ENCODE measurements at places on chromosomes 7 and 10.

- DNase-seq, result no peak
These were observed 95.2 kb downstream of the VIPR2 start for GRCh38 chr7:159049266-159050025.

GRCh38 chr10:48763403-48763965 is 78.8 kb downstream of the WDFY4 start:
- no peak for DNase-seq

- no peak for DNase-seq
These were observed 43.8 kb upstream of the RABGEF1 start for GRCh38 chr7:66696774-66697191.

- no peak for DNase-seq
These were observed 19.5 kb downstream of the HYAL4 start for GRCh38 chr7:123864436-123864835.

- DNase-seq, result no peak
These were observed 14.1 kb downstream of the ST7 start for GRCh38 chr7:116967254-116967922.

DNA sequence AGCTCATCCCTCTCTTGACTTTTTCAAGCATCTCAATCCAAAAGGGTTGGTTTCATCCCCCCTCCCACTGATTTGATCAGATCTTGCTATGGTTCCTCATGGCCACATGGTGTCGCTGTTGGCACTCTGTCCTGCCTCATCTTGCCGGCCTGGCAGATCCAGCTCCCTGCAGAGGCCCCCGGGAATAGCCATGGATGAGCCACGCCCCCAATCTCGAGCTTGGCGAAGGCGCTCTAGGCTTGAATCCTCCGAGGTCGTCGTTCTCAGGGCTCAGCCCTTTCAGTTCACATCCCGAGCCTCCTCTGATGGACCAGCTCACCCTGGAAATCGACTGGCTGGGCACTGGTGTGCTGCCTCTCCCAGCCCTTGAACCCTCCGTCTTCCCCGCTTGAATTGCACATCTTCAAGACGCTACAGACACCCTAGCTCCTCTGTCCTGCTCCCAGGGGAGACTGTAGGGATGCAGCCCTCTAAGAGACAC is 628.7 kb downstream of the TYW1 start:
- peak; percentile 75 for DNase-seq

- no peak for DNase-seq
These were observed 751.6 kb downstream of the GRID1 start for GRCh38 chr10:85614981-85615380.

DNA sequence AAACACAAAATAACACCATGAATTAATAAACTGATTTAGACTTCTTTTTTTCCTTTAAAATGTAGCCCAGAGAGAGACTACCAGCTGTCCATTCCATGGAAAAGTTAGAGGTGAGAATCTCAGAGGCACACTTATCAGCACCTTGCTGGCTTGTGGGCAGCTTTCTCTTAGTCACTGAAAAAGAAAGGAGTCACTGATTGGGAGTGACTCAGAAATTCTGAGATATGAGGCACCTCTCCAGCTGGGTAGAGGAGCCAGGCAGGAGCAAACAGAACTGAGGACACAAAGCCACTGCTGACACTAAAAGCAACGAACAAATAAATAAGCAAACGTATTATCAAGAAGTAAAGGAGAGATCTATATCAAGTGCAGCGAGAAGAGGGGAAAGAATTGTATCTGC is 310.6 kb downstream of the PARD3 start:
- DNase-seq, result no peak

- no peak for DNase-seq
These were observed 12.4 kb downstream of the GDF2 start for GRCh38 chr10:47334466-47335295.

- no peak for DNase-seq
These were observed 8.2 kb downstream of the LFNG start for GRCh38 chr7:2527505-2528467.

GRCh38 chr10:14397066-14397465 is 66.3 kb upstream of the FRMD4A start:
- peak; percentile 29 for DNase-seq

DNA sequence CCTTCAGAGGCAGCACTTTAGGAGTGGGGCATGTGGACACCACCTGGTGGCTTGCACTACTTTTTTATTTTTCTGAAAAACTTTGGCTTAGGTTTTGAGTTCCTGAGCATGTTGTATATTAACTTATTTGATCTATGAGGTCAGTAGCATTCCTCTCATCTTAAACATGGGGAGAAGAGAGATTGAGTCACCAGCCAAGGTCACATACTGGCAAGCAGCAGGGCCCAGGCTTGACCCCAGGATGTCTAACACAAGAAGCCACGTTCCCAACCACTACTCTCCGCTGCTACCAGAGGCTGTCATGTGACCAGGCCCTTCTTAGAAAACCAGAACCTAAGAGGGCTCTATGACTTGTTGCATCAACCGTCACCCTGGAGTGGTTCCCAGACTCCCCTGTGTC is 210.3 kb upstream of the GPR26 start:
- DNase-seq, result no peak

GRCh38 chr7:69959789-69960499 is 361.7 kb downstream of the AUTS2 start:
- DNase-seq, result no peak

DNA sequence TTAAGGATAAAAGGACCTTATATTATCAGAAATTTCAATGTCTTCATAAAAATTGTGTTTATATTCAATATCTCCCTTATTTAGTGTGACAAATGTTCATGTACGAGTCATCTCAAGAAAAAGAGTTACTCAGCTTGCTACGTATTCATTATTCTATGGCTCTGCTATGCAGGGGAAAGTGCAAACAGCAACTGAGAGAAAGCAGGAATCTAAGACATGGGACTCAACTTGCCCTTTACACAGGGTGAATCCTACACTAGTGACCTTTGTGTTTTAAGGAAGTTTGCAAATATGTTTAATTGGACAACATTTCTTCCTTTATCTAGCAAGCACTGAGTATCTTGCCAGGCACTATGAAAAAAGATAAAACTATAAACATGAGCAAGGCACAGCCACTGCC is 104.7 kb downstream of the NPSR1 start:
- DNase-seq, result no peak

DNA sequence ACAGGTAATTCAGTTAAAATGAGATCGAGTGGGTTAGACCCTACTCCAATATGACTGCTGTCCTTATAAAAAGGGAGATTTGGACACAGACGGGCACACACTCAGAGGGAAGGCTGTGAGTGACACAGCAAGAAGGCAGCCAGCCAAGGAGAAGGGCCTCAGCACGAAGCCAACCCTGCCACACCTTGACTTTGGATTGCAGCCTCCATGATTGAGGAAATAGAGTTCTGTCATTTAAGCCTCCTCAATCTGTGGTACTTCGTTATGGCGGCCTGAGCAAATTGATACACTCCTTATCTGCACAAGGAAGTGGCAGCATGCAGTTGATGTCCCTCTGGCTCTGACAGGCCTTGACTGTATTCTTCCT is 43.8 kb downstream of the SH2D4B start:
- no peak for DNase-seq

DNA sequence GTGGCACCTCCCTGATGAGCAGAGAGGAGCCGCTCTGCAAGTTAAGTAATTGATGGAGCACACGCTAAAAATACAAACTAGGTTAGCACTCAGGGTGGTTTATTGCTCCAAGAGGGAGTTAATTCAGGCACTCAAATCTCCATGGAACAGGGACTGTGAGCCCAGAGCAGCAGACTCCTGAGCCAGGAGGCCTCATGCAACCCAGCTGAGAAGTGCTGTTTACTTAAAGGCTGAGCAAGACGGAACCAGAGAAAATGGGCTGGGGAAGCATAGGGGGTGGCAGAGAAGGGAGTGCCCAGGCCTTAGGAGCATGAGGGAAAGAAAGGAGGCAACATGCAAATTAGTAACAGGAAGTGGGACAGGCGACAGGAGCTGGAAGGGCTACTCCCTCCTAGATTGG is 174.1 kb downstream of the KCNMA1 start:
- DNase-seq, result no peak

DNA sequence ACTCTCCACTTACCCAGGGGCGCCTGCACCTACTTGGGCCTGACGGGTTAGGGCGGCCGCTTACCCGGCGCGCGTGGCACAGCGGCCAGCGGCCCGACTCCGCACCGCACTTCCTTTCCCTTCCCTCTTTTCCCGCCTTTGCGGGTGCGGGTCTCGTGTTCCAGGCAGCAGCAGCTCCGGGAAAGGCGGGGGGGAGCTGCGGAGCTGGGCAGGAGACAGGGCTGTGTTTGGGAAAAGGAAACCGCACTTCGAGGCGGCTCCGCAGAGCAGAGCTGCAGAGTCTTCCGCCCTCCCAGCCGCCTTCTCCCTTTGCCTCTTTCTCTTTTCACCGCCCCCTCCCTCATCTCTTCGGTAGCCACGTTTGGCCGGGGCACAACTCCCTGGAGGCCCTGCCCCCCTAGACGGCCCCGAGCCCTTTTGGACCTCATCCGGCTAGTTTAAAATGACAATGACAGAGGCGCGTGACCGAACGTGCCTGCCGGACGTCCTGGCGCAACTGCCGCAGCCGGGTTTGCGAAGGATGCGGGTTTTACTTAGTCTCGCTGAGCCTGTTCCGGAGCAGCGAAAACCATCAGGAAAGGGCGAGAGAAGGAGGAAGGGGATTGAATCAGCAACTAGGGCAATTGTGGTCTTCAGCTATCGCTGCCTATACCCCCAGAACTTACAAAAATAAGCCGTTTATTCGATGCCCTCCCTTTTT is 7.9 kb upstream of the PAX2 start:
- peak; percentile 93 for DNase-seq

DNA sequence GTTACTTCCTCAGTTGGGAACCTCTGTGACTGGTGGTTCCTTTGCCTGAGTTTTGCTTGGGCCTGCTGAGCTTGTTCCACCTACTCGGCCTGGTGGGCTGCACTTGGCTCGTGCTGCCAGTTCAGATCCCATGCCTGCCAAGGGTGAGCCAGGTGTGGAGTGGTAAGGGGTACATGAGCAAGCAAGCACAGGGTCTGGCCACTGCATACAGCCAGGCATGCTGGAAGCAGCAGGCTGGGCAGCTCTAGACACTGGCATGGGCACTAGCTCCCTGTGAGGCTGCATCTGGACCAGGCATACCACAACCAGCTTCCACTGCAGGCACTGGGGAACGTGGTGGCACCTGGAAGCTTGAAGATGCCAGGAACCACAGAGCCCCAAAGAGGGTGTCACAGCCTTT is 624.0 kb downstream of the LRMDA start:
- DNase-seq, result no peak

- no peak for DNase-seq
These were observed 168.3 kb downstream of the KIF20B start for GRCh38 chr10:89869592-89870156.

GRCh38 chr10:72887043-72887442 is 6.5 kb upstream of the OIT3 start:
- peak; percentile 78 for DNase-seq

DNA sequence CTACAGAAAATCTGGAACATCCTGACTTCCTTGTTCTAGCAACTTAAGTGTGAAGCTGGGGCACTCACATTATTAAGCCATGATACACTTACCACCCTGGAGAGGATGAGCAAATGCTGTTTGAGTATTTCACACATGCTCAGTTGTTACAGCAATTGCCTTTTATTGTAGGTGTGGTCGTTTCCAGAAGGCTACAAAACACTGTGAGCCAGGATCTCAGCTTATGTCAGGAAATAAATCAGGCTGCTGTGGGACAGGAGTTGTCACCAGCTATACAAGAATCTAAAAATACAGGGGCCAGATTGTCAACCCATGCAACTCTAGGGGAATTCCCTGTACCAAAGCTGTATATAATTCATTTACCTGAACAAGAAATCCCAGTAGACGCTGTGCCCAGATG is 273.3 kb upstream of the SP4 start:
- DNase-seq, result no peak

DNA sequence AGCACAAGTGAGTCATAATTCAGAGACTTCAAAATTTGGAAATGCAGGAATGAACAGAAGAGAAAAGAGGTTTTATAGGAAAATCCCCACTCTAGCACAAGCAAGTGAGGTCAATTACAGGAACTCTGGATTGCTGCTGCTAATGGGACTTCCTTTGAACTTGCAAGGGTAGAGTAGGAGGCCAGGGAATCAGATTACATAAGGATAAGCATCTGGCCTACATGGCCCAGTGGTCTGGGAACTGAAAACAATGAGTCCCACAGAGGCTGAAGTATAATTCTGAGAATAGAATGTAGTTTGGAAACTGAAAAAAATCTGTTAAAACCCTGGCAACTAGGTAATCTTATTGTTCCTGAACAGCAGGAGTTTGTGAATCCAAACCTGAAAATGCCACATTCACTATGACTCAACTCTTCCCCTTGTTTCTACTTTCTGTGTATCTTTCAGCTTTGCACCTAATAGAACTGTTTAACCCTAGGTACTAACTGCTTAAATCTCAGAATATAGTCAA is 66.5 kb downstream of the CTNNA3 start:
- DNase-seq, result peak; percentile 24

- no peak for DNase-seq
These were observed 25.0 kb downstream of the YKT6 start for GRCh38 chr7:44225566-44226395.

- DNase-seq, result no peak
These were observed 11.6 kb downstream of the VENTX start for GRCh38 chr10:133249094-133249780.

- peak; percentile 69 for DNase-seq
These were observed 320.7 kb downstream of the CDC14C start for GRCh38 chr7:49245062-49245461.

GRCh38 chr7:37118004-37118403 is 330.7 kb downstream of the ELMO1 start:
- DNase-seq, result no peak

- DNase-seq, result no peak
These were observed 85.2 kb downstream of the VTI1A start for GRCh38 chr10:112532189-112532588.

DNA sequence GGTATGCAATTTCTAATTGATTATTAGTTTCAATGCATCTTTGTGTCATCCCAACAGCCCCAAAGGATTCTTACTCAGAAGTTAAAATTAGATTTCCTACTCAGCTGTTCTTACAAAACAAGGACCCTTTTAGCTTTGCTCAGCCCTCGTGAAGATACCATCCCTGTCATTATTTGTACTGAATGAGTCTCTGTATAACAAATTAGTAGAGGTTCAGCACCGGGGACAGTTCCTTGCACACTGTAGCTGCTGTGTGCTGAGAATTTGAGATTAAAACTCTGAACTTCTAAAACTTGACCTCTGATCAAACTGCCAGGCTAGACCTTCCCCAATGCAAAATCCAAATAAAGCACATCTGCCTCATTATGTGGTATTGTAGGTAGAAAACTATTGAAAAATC is 299.1 kb downstream of the LHFPL3 start:
- peak; percentile 78 for DNase-seq

GRCh38 chr10:122099562-122099961 is 110.6 kb downstream of the TACC2 start:
- no peak for DNase-seq

DNA sequence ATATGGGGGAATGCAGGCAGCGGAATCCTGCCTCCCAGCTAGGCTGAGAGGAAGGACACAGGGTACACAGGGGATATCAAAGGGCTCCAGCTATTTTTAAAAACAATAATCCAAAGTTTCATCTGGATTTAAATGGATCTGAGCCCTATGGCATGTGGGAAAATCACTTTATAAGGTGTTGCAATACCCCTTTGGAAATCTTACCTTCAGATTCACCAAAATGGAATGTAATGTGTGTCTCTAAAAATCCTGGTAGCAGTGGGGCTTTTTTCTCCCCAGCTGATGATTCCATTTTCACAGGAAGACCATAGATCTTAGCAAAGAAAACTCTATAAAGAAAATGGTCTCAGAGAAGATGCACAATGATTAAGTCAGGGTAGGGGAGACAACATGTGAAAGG is 722.2 kb downstream of the PARD3 start:
- no peak for DNase-seq

All from GM23338 (cell line).